ENCODE measurements at places on chromosomes 5 and 9.

DNA sequence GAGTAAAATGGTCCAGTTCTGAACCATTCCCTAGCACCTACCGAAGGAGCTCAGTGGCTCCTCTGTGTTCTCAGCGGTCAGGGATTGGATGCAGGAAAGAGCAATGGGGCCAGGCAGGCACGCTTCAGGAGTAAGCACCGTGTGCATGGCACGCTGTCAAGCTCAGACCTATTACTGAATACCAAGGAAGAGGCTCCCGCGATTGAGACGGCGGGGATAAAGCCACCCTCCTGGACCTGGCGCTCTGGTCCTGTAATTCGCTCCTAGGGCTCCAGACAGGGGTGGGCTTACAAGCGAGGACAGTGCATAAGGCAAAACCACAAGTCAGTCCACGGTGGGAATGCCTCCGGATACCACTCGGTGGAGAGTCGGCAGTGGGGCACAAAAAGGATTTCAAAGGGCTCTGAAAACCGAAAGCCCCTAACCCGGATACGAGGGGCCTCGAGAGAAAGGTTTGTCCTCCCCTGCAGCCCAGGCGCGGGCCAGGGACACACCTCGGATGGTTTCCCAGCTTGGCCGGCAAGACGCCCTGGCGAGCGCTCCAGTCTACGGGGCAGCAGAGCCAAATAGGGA is 988 bp downstream of the OXCT1 start:
- H3K4me1 ChIP-seq: peaks cover 16% of the 10 kb centered on the region
- H3K27me3 ChIP-seq: no peaks in the 10 kb centered on the region
- H3K36me3 ChIP-seq: peaks cover 10% of the 10 kb centered on the region
- peak overlapping the region; percentile 79 for H3K27ac ChIP-seq

DNA sequence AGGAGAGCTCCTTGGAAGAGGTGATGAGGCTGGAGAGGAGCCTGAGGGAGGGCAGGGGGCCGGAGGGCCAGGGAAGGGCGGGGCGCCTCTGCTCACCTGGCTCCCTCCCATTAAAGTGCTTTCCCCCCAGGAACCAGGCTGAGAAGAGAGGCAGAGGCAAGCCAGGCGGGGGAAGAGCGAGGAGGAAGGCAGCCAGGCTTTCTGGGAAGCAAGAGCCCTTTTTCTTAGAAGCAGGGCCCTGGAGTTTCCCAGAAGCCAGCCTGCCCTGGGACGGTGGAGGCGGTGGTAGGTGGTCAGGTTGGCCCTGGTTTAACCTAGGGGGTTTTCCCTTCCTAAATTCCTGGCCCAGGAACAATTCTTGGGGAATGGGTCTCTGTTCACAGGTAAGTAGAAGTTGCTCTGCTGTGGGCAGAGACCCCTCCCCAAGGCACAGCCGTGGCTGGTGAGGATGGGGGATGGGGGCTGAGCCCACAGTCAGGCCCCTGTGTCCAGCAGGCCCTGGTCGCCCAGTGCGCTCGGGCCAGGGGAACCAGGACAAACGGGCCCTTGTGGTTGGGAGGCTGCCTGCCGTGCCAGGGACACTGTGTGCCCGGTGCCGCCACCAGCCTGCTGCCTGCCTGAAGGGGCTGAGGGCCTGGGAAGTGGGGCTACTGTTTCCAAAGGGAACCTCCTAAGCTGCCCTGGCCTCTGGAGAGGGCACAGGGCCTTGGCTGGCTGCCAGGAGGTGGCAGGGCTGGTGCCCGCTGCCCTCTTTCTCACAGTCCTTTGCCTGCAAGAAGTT is 16.6 kb upstream of the RALGDS start:
- DNase-seq: peak; percentile 52
- H3K27me3 ChIP-seq: no peaks in the 10 kb centered on the region
- peaks cover 91% of the 10 kb centered on the region for H3K4me1 ChIP-seq
- peak overlapping the region; percentile 65 for H3K27ac ChIP-seq
- H3K4me3 ChIP-seq: no peak overlapping the region

DNA sequence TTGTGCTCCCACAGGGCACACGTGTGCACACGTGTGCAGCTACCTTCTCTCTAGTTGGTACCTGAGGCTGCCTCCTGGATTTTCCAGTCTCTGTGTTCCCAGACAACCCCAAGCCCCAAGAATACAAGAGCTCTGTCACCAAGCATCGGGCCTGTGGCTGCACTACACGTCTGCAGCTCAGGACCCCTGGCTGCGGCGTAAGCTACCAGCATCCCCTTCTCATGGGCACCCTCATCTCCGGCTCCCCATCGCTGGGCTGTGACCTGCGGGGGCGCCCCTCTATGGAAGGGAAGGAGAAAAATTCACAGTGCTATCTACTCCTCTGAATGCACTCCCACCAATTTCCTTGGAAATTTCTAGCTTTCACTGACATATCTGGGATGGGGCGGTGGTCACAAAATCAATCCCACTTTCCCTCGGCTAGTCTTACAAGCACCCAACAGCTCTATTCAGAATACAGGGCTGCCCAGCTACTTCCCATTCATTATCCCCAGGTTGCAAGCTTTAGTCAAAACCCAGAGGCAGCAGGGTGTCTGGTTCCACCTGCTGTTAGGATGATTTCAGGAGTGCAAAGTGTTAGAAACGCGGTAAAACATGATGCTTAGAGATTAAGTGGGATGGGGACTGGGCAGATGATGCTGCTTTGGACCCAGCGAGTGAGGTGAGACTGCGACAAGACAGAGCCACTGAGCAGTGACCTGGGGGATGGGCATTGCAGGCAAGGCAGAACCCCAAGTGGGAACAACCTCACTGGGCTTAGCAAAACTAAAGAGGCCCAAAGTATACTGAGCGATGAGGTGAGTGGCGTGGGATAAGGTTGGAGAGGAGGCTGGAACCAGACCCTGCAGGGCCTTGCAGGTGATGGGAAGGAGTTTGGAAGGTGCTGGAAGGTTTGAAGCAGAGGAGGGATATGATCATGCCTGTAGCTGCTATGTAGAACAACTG is 121.7 kb downstream of the KCNIP1 start:
- no peaks in the 10 kb centered on the region for H3K36me3 ChIP-seq
- H3K27ac ChIP-seq: no peak overlapping the region
- no peak for DNase-seq
- H3K4me1 ChIP-seq: no peaks in the 10 kb centered on the region
- no peak overlapping the region for H3K4me3 ChIP-seq

DNA sequence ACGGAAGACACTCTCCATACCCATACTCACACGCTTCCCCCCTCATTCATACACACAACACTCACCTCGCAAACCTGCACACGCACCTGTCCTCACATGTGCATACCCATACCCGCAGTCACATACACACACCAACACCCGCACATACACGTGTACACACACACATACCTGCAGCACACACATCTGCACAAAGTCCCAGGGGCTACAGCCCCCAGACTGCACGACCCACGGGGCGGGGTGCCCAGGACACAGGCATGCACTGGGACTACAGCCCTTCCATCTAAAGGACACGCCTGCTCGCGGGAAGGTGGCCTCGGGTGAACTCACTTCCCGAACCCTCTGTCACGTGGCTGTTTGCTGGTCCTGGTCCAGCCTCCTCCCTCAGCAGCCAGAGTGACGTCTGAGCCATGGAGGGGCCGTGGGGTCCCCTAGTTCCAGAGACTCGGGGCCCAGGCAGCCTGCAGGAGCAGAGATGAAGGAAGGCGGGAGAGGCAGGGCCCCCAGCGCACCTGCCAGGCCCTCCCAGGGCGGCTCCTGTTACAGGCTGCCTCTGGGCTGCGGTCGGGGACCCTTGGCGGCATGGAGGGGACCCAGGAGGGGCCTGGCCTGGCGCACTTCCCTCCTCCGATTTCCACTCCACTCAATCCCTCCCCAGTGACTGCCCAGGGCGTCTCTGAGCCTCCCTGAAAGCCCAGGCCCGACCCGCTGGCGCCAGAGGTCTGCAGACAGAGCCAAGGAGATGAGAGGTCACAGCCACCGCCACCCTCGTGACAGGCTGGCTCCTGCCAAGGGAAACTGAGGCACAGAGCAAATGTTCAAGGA is 8.1 kb downstream of the SLC12A7 start:
- no peak for DNase-seq
- H3K27me3 ChIP-seq: peaks cover 26% of the 10 kb centered on the region

DNA sequence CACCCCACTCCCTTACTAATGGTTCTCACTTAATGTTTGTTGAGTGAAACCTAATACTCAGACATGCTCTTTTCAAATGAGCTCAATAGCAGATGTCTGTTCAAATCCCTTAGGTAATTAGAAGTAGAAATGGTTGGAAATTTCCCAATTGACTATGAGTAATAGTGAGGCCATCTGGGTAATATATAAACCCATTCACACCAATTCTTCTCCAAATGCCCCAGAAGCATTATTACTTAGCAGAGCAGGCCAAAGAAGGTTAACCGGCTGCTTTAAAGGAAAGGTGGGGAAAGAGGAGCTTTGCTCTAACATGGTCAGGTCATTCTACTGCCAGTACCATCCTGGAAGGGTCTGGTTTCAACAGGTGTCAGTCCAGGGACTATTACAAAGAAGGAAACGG is 119.5 kb upstream of the MTAP start:
- H3K4me3 ChIP-seq: no peak overlapping the region
- H3K27ac ChIP-seq: no peak overlapping the region
- no peaks in the 10 kb centered on the region for H3K4me1 ChIP-seq
- H3K36me3 ChIP-seq: no peaks in the 10 kb centered on the region

GRCh38 chr9:93701494-93702218 is 125.3 kb downstream of the PHF2 start:
- H3K27me3 ChIP-seq: peaks cover 4% of the 10 kb centered on the region
- DNase-seq: no peak
- no peak overlapping the region for H3K4me3 ChIP-seq
- H3K27ac ChIP-seq: no peak overlapping the region
- no peaks in the 10 kb centered on the region for H3K36me3 ChIP-seq

DNA sequence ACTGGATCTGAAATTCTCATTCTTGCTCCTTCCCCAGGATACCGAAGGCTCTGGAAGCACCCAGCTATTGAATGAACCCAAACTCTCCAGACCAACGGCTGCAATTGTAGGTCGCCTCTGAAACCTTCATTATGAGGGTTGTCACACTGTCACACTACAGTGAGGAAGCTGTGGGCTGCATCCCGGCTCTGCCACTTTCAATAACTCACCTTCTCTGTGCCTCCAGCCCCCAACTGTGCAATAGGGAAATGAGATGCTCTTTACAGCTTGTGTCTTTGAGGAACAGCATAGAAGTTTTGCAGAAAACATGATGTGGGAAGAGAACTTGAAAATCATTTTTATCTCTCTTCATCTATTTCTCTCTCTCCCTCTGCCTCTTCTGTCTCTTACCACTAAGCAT is 69.6 kb upstream of the TGFBR1 start:
- H3K27ac ChIP-seq: no peak overlapping the region
- peaks cover 15% of the 10 kb centered on the region for H3K4me1 ChIP-seq
- H3K4me3 ChIP-seq: no peak overlapping the region
- DNase-seq: no peak
- no peaks in the 10 kb centered on the region for H3K36me3 ChIP-seq

DNA sequence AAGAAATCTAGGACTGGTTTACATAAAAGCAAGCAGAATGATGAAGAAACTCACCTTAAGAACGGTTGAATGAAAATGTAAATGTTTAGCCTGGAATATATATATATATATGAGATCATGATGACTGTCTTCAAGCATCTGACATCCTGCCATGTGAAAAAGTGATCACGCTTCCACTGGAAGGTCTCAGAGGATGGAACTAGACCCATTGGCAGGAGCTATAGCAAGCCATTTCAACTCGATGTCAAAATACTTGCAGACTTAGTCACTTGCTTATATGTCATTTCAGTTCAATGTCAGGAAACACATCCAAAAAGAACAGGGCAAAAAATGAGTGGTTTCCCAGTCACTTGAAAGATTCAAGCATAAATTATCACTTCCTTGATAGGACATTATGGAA is 22.2 kb upstream of the TMEM161B start:
- no peak overlapping the region for H3K27ac ChIP-seq
- no peaks in the 10 kb centered on the region for H3K4me1 ChIP-seq
- no peak for DNase-seq
- no peaks in the 10 kb centered on the region for H3K27me3 ChIP-seq
- H3K4me3 ChIP-seq: no peak overlapping the region

GRCh38 chr9:34452568-34452967 is 5.8 kb downstream of the FAM219A start:
- H3K27ac ChIP-seq: no peak overlapping the region
- H3K4me1 ChIP-seq: peaks cover 14% of the 10 kb centered on the region
- no peaks in the 10 kb centered on the region for H3K27me3 ChIP-seq
- no peak overlapping the region for H3K4me3 ChIP-seq
- no peak for DNase-seq

DNA sequence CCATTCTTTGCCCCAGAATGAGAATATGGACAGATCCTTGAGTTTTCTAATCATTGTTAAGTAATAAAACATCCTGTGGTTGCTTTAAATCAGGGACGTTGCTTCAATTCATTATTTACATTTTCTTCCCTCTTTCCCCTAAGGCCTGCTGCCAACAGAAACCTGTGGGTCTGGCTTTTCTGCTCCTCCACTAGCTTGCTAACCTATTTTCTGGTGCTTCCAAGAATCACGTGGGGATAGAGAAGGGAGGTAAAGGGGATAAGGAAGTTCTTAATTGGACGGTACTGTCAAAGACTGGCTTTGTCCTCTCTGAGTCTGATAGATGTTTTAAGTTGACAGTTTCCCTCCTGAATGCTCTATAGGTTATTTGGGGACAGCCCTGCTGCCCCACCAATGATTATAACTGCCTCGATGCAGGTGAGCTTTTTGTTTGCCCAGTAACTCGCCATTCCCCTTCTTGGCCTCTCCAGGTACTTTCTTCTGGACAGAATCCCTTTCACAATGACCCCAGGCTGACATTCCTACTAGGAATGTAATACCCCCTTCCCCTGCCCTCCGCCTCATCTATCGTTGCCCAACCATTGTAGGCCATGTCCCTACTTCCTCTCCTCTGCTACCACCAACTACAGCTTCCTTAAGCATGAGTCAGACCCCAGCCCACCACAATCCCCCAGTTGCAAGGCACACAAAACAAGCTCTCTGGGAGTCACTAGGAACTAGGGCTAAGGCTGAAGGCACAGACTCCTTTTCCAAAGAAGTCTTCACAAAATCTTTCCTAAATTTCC is 19.9 kb upstream of the CPEB4 start:
- no peaks in the 10 kb centered on the region for H3K36me3 ChIP-seq
- DNase-seq: no peak
- no peaks in the 10 kb centered on the region for H3K27me3 ChIP-seq
- no peak overlapping the region for H3K27ac ChIP-seq
- no peak overlapping the region for H3K4me3 ChIP-seq

DNA sequence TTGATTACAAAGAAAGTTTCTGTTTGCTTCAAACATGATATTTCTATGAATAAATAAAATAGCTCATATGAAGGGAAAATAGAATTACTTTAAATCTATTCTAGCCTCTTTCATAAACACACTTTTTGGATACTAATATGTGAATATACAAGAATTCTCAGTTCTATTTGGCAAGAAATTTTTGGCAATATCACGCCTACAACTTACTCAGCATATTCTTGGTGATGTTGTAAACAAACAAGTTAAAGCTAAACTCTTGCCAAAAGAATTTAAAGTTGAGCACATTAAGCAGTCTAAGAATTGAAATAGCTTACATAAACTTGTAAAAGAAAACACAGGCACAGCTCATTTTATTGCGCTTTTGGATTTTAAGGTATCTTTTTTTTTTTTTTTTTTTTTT is 209.8 kb downstream of the CDH12 start:
- DNase-seq: no peak
- no peaks in the 10 kb centered on the region for H3K4me1 ChIP-seq
- H3K27me3 ChIP-seq: no peaks in the 10 kb centered on the region
- H3K4me3 ChIP-seq: no peak overlapping the region
- no peaks in the 10 kb centered on the region for H3K36me3 ChIP-seq
